ENCODE measurements at places on chromosomes 3 and 15. TPM values are rescaled to one million over a fixed set of nuclear protein-coding genes. Genes with fewer than 3 reads are reported as not detected.

GRCh38 chr3:150449169-150449721 lies 41.1 kb downstream of the TSC22D2 start:
- no peak for DNase-seq

- no peak for DNase-seq
Observed at GRCh38 chr15:101710806-101711205, 13.5 kb downstream of the TARS3 start.

GRCh38 chr3:142274908-142275307 lies 49.5 kb upstream of the GK5 start:
- DNase-seq = no peak

CAMK1 gene
- total RNA-seq = 40.0 TPM

DNA sequence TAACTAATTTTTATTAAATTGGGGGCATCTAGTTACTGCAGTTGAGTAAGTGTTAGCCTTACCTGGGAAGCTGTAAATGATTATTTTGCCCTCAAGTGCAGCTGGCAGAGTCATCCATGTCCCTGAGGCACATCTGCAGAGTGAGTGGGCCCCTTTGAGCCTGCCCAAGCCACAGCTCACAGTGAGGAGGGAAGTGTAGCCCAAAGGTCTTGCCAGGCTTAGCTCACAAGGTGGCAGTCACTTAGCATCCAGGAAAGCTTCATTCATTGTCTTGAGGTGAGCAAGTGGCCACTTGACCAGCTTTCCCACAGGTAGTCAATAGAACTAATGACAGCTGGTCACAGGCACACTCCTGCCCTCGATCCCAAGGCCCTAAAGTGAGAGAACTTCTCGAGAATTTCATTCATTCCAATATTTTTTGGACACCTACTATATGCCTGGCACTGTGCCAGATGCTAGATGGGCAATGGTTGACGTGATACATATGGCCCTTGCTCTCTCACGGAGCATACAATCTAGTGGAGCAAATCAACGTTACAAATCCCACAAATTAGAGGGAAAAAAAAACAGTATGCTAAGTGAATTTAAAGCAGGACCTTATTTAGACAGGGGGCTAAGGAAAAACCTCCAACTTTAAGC lies 163.3 kb upstream of the IL12A start:
- DNase-seq = no peak

ANKRD34C gene
- not detected for total RNA-seq

DNA sequence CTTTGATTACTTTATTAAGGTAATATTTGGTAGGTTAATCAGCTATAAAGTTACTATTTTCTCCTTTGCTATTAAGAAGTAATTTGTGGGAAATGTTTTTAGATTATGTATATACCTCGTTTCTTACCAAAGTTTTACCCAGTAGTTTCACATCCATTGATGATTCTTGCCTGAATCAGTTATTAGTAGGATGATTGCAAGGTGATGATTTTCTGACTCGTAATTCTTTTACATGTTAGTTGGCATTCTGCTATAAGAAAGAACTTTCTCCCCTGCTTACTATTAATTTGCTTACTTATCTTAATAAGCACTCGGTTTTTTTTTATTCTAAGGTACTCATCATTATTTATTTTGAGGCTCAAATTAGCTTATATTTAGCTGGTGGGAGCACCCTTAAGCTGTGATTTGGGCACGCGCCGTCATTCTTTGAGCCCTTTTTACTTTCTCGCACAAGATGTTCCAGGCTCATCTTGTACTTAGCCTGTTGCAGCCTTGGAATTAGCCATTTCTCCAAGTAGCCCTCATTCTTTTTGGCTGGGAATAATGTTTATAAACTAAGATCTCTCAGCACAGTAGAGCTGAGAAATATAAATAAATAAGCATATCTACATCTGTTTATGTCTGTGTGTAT lies 15.3 kb downstream of the USP3 start:
- DNase-seq = no peak

ISLR2 gene
- 0.88 TPM for total RNA-seq

PLCL2 gene
- total RNA-seq = 17.0 TPM

SUCNR1 gene
- total RNA-seq = 1.6 TPM

MINAR1 gene
- total RNA-seq = 1.0 TPM

GRCh38 chr15:36885771-36886170 lies 214.6 kb downstream of the MEIS2 start:
- DNase-seq = no peak

TTLL13 gene
- not detected for total RNA-seq

SRP14 gene
- total RNA-seq = 279 TPM

DNA sequence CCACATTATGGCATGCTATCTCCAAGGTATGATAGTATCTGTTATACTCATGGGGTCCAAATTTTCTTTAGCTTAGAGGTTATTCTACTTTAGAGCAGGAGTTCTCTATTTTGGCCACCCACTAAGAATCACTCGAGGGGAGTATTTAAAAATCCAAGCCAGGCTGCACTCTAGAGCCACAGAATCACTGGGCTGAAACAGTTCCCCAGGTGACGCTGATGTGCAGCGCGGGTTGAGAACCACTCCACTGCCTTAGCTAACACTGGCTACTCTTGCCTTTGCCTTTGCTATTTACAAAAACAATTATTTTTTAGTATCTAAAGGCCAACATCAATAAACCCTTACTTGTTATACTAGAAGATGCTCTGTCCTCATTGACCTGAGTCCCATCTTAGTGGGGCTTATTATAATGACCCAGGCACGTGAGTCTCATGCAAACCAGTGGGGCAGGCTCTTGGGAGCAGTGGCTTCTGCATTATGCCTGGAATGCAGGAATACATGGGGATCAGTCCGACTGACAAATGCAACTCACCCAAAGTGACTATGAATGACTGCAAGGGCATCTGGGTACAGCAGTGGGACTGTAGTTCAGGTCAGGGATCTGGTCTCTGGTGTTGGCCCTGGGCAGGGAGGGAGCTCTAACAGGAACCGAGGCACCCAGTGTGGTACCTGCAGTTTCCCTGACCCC lies 21.7 kb upstream of the CGNL1 start:
- no peak for DNase-seq

UTS2B gene
- total RNA-seq = not detected

GRCh38 chr3:10357592-10358308 lies 36.8 kb upstream of the SEC13 start:
- DNase-seq = no peak

DNA sequence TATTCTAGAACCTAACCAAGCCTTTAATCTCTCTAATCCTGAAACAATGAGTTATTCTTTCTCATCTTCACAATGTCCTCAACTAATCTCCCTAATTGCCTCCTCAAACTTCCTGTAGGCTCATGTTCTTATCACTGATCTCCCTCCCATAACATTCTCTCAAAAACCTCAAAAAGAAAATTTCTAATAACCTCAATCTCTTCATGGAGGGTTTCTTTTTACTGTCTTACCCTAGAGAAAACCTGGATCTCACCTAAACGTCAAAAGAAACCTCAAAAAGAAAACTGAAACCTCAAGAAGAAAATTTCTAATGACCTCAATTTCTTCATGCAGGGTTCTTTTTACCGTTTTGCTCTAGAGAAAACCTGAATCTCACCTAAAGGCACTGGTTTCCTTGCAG lies 150.2 kb downstream of the GSK3B start:
- no peak for DNase-seq

GRCh38 chr3:100040451-100041225 lies 73.7 kb downstream of the FILIP1L start:
- no peak for DNase-seq

SAMD7 gene
- total RNA-seq = under 0.01 TPM
